Activated CD8-positive, alpha-beta T cell treated with anti-CD3 and anti-CD28 coated beads for 36 hours (primary cell): ENCODE measurements at places on chromosomes 7 and 10. TPM values are rescaled to one million over a fixed set of nuclear protein-coding genes. Genes with fewer than 3 reads are reported as not detected.

- DNase-seq: no peak
Observed at GRCh38 chr10:110134917-110135316, 72.5 kb upstream of the MXI1 start.

HOXA10 gene
- total RNA-seq: not detected

GRCh38 chr10:23585666-23586065 is 146.8 kb downstream of the OTUD1 start:
- DNase-seq: no peak

- no peak for DNase-seq
Observed at GRCh38 chr7:23228412-23228811, 18.2 kb upstream of the GPNMB start.
